Panc1 (cell line): ENCODE measurements at places on chromosomes 16 and 17. TPM values are rescaled to one million over a fixed set of nuclear protein-coding genes. Genes with fewer than 3 reads are reported as not detected.

DNA sequence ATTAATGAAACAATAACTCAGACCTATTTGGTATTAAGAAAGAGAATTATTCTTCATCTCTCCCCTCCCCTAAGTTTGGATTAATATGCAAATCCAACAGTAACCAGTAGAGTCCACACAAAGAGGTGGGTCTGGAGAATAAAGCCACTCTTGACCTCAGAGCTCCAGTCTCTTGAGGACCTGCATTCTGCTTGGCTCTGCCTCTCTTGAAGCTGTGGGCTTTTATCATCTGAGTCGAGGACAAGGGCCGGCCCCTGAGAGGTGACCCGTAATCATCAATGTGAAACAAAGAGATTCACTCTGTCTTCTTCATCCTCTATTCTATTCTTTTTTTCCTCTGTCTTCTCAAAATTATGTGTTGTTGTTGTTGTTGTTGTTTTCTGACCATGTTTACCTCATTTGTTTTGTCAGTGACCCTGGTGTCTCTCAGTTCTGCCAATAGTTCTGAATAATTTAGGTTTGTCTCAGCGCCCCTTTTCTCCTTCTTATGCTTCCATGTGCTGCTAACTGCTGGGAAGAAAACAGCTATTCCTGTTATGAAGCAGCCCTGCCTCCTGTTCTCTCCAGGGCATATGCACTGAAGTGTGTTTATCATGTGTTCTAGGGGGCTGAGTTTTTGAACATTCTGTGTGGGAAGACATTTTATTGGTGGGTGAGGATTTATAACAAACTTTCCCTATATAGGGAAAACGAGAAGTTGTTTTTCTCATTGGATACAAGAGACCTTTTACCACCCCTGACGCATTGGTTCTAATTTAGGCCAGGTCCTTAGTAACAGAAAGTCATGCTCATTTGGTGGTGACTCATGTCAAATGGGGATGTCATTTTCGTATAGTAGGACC, 135.8 kb downstream of the TRIM37 start:
- DNase-seq, result no peak

- DNase-seq, result no peak
Measured at GRCh38 chr17:61496957-61497653, 44.9 kb downstream of the TBX4 start.

- DNase-seq, result no peak
Measured at GRCh38 chr17:7577327-7578199, 1.9 kb upstream of the CD68 start.

The ZNF276 gene
- total RNA-seq, result 19.9 TPM

The CDRT15 gene
- total RNA-seq, result not detected

DNA sequence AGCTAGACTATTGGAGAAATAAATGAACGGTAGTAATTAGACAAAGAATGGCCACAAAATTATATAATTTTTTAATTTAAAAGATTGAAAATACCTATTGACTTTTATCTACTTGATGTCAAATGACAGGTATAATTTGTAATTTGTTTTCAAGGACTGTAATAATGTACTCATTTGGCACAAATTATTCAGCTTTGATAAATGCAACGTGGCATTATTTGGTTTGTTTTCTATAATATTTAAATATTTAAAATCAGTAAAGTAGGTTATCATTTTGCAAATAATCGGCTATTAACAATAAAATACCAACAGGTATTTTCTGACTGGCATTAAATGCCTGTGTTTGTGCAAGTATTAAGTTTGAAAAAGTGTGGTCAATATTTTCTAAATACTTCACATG, 60.6 kb downstream of the CDH11 start:
- DNase-seq, result no peak
